RWPE2 (cell line): ENCODE measurements at places on chromosomes 6 and 20.

DNA sequence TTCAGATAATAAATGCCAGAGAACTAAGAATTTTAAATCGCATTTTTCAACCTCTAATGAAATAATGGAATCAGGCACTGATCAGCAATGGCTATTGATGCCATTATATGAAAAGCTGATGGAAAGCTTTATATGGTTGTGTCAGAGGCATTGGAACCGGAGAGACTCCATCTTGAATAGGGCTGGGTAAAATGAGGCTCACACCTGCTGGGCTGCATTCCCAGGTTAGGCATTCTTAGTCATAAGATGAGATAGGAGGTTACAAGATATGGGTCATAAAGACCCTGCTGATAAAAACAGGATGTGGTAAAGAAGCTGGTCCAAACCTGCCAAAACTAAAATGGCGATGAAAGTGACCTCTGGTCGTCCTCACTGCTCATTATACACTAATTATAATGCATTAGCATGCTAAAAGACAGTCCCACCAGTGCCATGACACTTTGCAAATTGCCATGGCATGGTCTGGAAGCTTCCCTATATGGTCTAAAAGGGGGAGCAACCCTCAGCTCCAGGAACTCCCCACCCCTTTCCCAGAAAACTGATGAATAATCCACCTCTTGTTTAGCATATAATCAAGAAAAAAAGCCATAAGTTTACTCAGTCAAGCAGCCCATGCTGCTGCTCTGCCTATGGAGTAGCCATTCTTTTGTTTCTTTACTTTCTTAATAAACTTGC, 40.2 kb upstream of the CD83 start:
- DNase-seq: no peak

DNA sequence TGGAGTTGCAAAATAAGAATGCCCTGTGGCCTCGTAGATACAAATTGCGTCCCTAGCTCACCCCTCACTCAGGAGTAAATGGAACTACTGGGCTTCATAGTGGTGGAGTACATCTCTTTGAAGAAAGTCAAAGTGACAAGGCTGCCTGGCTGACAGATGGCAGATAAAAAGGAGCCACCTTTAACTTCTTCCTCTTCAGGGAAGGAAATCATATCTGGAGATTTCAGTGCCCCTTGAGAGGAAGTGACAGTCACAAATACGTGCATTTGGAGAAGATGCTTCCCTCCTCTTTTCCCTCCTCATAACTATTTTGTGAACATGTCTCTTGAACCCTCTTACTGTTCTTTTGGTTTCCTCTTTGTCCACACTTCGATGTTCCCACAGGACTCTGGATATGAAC, 43.2 kb downstream of the PPP1R3G start:
- DNase-seq: no peak

DNA sequence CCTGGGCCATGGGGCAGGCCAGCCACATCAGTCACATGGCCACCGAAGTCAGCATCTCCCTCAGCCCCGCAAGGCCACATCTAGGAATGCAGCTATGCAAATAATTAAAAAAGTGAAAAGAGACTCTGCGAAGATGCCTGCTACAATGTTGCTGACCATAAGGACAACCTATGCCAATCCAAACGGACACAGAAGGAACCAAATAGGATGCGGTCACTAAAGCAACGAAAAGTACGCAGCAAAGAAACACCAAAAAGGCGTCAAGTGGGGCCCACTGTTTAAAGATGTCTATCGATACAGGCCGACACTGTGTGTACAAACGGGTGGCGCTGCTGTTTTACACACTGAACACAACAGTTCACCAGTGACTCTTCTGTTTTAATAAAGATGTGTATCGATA, 56.4 kb downstream of the TAF4 start:
- no peak for DNase-seq

GRCh38 chr6:15946701-15947385, 182.0 kb upstream of the MYLIP start:
- no peak for DNase-seq

GRCh38 chr20:46289432-46289831, 18.9 kb downstream of the CDH22 start:
- no peak for DNase-seq

DNA sequence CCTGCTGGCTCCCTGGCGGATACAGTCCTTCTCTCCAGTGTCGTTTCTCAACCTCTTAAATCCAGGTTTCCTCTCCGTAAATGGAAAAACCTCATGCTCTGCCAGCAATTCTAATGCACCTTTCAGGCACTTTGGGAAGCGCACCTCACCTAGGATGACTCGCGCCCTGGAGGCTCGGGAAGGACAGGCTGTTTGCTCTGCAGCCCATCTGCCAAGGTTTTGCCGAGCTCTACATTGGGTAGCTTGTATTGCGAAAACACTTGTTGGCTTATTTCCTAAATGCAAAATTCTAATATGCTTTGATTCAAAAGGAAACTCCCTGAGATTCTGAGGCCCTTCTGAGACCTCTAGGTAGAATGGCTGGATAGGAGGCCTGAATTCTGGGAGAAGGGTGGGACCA, 102.6 kb upstream of the MLN start:
- no peak for DNase-seq

- no peak for DNase-seq
Measured at GRCh38 chr6:9388596-9388995, 953.3 kb upstream of the SLC35B3 start.

- DNase-seq: no peak
Measured at GRCh38 chr20:32775336-32775991, 13.3 kb downstream of the DNMT3B start.

DNA sequence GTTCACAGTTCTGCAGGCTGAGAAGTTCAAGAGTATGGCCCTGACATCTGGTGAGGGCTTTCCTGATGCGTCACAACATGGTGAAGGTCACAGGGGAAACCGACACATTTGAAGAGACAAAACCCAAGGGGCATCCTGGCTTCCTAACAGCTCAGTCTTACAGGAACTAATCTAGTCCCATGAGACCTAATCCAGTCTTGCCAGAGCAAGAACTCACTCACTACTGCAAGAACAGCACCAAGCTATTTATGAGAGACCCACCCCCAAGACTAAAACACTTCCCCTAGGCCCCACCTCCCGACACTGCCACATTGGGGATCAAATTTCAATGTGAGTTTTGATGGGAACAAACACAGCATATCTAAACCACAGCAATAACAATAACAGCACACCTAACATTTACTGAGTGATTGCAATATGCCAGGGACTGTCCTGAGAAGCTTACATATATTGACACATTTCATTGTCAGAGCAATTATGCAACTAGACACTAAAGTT, 46.6 kb downstream of the TPBG start:
- no peak for DNase-seq

- DNase-seq: no peak
Measured at GRCh38 chr6:85802162-85802561, 159.5 kb upstream of the SYNCRIP start.

- no peak for DNase-seq
Measured at GRCh38 chr6:26155061-26155930, 68.1 kb downstream of the HFE start.

DNA sequence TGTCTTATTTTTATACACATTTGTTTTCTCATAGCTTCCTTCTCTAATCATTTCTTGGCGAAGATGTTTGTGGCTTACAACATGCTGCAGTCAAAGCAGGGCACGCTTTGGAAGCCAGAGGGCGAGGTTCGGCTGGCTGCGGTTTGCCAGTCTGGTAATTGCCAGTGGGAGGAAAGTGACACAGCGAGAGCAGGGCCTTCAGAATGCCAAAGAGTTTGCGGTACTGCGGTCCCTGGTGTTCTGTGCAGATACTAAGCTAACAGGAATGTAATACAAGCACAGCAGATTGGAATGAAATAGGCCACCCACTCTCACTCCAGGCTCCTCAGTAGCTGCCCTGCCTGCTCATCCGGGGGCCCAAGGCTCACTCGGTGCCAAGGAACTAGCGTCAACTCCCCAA, 58.7 kb upstream of the TGM3 start:
- peak; percentile 81 for DNase-seq

GRCh38 chr6:119243657-119244056, 105.9 kb downstream of the MAN1A1 start:
- no peak for DNase-seq

- peak; percentile 52 for DNase-seq
Measured at GRCh38 chr20:25490656-25491445, 83.4 kb downstream of the GINS1 start.

- DNase-seq: no peak
Measured at GRCh38 chr20:9993137-9993536, 41.6 kb upstream of the ANKEF1 start.

DNA sequence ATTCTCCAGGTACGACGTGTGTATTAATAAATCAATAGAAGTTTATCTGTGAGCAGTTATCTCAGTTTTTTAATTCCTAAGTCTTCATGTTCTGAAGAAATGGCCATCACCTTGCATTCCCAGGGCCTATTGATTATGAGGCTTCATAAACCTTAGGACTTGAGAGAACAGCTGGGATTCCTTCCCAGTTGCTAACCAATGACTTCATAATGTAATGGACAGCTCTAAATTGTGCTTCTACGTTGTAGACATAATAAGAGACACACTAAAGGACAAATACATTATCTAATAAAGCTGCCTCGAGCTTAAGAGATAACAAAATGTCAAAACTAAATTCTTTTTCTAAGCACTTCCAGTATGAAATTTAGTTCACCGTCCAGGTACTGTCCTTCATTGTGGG, 30.6 kb downstream of the TSHZ2 start:
- DNase-seq: no peak

DNA sequence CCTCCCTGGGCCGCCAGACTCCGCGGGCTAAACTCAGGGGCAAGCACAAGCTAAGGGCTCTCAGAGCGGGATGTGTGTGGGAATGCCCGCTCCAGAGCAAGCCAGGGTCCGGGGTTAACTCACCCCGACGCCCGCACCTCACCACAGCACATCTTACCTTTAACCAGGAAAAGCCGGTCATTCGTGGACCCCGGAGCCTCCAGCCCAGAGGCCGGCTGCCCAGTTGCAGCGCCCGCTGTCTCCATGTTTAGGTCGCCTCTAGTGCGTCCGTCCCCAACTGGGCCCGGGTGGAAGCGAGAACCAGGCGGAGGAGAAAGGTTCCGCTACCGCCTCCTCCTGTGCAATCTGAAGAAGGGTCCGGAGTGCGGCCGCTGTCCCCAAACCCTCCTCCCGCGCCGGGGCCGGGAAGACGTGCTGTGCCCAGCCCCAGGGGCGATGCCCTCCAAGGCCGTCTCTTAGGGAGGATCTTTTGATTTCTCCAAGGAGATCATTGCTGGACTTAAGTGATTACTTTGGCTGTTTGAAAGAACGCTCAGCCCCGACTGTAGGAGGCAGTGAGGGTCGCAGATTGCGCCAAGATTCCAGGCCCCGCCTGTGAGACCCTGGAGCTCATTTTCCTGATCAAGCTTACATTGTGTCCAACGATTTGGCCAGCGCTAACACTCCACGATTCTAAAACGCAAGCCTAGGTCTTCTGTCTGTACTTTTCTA, at the start of gene TMEM242:
Gene TMEM242, minus strand, starts transcription at position 265 of the 711 bp plus-strand sequence. Its CDS starts 20 bp downstream, at position 245.
- DNase-seq: peak; percentile 90

DNA sequence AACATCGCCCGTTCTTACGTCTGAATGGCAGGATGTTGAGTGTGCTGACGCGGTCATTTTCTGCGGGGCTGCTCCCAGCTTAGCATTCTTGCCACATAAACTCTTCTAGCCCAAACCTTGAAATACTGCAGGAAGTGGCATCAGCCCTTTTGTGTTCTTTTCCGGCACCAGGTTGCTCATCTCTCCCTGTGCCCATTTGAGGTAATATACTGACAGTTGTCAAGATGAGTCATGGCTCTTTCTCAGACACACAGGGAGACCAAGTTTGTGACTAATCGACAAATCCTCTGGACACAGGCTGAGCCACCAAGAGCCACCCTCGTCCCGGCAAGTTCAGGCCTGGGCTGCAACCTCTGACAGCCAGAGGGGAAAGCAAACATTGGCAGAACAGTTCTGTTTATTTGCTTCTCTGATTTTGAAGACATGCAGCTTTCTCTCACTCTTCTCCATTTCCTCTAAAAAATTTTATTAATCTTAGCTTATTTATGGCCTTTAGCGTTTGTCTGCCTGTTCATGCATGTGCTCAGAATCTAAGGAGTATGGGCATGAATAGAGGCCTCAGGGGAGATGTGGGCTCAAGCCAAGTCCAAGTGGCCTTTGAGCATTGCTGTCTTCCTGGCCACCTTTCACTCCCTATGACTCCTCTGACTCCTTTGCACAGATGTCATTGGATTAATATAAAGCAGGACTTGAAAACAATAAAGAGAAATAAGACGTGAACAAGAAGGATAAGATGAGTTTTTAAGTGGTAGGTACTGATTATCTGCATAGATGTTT, 328.2 kb upstream of the JAG1 start:
- DNase-seq: peak; percentile 95

- no peak for DNase-seq
Measured at GRCh38 chr20:55086421-55086820, 611.0 kb downstream of the DOK5 start.

GRCh38 chr6:22632581-22633145, 63.3 kb downstream of the HDGFL1 start:
- DNase-seq: no peak

- DNase-seq: no peak
Measured at GRCh38 chr20:1300083-1300840, 28.7 kb downstream of the SDCBP2 start.

GRCh38 chr20:19741924-19742323, 16.1 kb upstream of the RIN2 start:
- no peak for DNase-seq

- no peak for DNase-seq
Measured at GRCh38 chr6:115665310-115665709, 395.4 kb downstream of the FRK start.

DNA sequence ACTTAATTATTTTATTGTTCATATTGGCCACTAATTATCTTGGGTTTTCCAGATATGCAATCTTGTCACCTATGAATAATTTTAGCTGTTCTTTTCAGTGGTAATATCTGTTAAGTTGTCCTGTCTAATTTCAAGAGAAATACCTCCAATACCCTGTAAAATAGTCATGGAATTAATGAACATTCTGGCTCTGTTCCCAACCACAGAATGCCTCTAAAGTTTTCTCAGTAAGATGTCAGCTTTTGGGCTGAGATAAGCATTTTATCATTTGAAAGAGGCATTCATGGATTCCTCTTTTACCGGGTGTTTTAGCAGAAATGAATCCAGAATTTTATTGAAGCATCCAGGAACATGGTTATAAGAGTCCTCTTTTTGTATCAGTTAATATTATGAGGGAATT, 109.3 kb downstream of the WDR27 start:
- DNase-seq: no peak

DNA sequence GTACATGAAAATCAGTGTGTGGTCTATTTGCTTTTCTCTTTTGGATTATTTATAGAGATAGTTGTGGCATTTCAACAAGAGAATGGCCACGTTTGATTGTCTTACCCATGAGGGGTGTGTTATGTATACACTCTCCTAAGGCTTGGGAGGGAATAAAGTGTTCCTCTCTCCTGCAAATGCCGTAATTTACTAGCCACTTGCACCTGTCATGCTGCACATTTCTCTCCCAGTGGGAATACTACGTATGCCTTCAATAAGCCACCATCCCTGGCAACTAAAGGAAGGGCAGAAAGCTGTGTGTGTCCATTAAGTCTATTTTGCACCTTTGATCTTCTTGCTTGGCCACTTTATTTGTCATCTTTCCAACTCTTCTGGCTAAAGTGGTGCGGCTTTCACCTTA, 541.2 kb downstream of the QKI start:
- DNase-seq: no peak
